CD4-positive, alpha-beta T cell treated with Interleukin-17A for 1 hour (primary cell): ENCODE measurements at places on chromosomes 6 and 20.

DNA sequence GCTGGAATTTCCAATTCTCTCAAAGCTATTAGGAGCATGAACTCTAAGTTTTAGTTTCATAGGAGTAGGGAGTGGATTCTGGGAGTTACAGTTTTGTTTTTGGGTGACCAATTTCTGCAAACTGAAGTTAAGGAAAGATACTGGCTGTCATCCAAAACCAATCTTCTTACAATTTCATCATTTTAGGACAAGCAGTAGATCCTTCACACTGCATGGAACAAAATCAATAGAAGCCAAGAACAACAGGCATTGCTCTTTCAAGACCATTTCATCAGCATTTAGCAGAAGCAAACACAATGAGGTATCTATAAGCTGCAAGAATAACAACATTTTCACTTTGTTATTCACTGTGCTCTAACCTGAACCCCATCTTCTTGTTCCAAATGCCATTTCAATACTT lies 173.0 kb downstream of the GMDS start:
- DNase-seq: no peak

DNA sequence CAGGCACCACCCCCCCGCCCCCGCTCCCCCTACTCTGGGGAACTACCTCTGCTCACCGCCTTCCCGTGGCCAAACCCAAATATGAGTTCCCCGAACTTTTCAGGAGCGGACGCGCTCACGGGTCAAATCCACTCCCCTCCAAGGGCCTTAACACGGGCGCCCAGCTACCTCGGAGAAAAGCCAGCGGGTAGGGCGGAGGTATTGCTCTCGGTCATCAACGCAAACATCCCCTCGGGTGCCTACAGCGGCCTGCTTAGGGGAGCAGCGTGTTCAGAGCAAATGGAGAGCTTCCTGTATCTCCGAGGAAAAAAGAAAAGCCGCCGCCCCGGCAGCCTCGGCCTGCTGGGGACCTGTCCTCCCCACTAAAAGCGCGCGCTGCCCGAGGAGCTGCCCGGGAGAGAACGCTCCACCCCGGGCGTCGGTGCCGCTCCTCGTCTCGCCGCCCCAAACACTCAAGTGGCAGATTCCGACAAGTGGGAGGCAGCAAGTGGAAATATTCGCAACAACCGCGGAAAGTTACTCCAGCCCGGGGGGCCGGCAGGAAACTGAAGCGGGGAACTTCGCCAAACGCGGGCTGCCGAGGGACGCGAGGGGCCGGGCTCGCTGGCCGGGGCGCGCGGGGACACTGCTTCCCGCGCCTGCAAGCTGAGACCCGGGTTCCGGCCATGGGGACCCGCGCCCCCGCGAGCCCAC lies 699 bp downstream of the PTPRT start:
- DNase-seq: no peak

DNA sequence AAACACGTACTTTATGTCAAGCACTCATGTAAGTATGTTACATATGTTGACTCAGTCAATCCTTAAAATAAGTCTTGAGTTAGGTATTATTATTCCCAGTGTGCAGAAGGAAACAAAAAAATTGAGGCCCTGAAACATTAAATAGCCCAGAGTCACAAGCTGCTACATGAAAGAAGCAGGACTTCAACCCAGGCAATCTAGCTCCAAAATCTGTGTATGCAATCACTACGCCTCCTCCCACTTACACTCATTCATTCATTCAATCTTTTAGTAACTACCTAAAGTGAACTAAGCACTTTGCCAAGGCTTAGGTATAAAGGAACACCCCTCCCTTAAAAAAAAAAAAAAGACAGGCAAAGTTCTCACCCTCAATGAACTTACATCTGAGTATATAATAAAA lies 9.3 kb downstream of the ARHGAP18 start:
- DNase-seq: no peak

GRCh38 chr6:11263291-11263775 lies 30.9 kb upstream of the NEDD9 start:
- DNase-seq: no peak

- DNase-seq: no peak
Measured at GRCh38 chr20:21394551-21394950, 2.8 kb downstream of the NKX2-4 start.

DNA sequence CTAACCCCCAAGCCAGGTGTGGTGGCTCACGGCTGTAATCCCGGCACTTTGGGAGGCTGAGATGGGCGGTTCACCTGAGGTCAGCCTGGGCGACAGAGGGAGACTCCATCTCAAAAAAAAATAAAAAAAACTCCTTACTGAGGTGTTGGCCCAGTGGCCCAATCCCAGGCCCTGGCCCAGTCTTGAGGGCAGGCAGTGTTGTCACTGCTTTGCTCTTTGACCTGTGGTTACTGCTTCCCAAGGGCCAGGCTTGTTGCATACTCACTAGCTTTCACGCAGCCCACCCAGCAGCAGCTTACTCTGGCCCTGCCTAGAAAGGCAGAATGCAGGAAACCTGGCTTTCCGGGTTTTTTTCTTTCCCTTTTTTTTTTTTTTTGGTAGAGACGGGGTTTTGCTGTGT lies 13.2 kb downstream of the CNPY3 start:
- no peak for DNase-seq

- DNase-seq: no peak
Measured at GRCh38 chr6:54737247-54737646, 109.3 kb upstream of the FAM83B start.

GRCh38 chr6:81487489-81487888 lies 265.0 kb downstream of the TENT5A start:
- no peak for DNase-seq

- no peak for DNase-seq
Measured at GRCh38 chr6:13689511-13690256, 22.0 kb downstream of the RANBP9 start.

DNA sequence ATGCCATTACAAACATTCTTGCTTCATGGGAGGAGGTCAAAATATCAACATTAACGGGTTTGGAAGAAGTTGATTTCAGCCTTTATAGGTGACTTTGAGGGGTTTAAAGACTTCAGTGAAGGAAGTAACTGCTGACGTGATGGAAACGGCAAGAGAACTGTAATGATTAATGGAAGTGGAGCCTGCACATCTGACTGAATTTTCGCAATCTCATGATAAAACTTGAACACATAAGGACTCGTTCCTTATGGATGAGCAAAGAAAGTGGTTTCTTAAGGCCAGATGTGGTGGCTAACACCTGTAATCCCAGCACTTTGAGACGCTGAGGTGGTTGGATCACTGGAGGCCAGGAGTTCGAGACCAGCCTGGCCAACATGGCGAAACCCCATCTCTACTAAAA lies 226.1 kb downstream of the BCAS1 start:
- no peak for DNase-seq

GRCh38 chr6:16487996-16488674 lies 249.7 kb downstream of the GMPR start:
- DNase-seq: peak; percentile 63

DNA sequence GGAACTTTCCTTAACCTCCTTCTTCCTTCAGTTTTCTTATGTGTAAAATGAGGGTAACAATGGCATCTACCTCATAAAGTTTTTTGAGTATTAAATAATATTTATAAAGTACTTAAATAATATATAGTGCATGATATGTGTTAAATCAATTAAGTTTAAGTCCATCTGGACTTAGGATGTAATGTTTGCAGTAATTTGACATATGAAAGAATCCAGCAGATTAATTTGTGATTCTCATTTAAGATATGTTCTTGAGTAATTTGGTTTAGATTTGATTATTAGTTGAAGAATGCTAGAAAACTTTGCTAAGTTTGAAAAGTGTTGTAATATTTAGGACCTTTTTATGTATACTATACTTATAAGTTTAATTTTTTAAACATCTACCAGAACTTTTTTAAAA lies 18.1 kb downstream of the KCTD20 start:
- no peak for DNase-seq

DNA sequence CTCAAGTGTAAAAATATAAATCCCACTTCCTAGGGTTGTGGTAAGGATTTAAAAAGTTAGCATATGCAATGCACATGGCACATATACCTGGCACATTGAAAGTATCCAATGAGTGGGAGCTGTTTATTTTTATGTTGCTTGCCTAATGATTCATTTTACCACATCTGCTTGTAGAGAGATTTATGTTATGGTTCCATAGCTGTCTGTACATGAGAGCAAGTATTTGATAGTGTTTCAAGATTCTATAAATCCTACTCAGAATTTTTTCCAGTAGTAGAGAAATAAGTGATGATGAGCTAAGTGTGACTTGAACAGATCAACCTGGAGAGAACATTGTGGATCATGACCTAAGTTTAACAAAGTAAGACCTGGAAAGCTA lies 125.3 kb upstream of the SPTLC3 start:
- no peak for DNase-seq

DNA sequence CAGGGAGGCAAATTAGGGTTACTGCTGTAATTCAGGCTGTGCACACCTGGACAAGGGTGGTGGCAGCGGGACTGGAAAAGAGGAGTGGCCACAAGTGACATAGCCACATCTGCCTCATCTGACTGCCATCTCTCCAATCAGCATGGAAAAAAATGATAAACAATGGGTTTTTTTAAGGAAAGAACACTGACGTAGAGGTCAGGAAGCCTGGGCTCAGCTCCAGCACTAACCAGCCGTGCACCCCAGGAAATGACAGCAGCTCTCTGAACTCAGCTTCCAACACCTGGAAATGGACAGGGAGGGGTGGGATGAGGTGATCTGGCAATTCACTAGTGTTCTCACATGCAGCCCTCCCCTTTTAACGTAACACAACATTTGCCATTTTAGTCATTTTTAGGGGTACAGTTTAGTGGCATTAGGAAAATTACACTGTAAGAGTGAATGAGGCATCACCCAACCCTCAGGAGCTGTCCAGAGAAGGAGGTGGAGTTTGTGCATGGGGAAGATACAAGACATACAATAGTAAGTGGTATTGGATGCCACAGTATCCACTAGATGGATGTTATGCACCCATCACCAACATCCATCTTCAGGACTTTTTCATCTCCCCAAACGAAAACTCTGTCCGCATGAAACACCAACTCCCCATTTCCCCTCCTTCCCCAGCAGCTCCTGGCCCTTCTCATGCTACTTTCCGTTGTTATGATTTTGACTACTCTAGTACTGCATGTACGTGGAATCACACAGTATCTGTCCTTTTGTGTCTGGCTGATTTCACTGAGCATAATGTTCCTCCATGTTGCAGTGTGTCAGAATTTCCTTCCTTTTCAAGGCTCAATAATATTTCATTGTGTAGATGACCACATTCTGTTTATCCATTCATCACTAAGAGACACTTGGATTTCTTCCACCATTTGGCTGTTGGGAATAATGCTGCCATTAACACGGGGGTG lies 215.5 kb upstream of the ECI2 start:
- DNase-seq: no peak

GRCh38 chr6:33784787-33785186 lies 4.1 kb downstream of the LEMD2 start:
- no peak for DNase-seq

DNA sequence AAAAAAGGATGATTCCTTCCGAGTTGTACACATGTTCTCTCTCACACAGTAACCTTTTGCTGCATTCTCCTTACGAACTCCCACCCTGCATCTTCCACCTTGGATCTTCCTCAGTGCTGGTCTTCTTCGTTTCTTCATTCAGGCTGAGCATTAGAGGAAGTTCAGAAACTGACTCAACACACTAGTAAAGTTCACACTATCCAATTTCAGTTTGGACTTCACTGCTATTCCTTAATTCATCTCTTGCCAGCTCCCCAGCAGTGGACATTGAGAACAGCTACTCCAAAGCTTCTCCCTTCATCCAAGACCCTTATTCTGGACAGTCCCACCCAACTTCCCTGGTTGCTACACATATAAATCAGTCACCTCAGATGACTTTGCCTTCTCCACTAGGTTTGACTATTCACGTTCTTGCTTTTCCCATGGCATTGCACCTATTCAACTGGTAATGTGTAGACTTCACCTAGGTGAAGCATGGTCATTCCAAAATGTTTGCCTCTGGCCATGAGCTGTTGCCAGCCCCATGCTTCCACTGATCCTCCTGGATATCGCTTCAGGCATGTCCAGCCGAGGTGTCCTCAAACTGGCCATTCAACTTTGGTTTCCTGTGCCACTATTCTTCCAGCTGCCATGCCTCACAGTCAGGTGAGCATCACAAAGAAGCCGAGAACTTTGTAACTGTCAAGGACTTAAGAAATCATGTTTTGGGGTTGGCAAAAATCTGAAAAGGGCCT lies 103.9 kb upstream of the EMILIN3 start:
- DNase-seq: no peak

- DNase-seq: no peak
Measured at GRCh38 chr6:133463790-133464189, 222.6 kb downstream of the EYA4 start.

DNA sequence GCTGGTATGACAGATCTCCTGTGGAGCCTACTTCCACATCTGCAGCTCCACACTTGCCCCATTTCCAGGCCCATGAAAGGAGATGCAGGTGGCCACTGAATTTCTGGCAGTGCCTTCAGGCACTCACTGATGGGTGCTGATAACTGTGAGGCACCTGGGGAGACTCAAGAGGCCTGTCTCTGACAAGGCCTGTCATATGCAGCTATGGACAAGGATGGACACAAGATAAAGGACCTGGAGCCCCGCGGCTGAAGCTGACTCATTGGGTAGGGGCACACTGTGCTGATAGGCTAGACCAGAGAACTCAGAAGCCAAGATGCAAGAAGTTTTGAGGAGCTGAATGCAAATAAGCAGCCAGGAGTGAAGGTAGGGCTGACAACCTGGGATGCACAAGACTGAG lies 81.0 kb upstream of the LRFN2 start:
- DNase-seq: no peak

DNA sequence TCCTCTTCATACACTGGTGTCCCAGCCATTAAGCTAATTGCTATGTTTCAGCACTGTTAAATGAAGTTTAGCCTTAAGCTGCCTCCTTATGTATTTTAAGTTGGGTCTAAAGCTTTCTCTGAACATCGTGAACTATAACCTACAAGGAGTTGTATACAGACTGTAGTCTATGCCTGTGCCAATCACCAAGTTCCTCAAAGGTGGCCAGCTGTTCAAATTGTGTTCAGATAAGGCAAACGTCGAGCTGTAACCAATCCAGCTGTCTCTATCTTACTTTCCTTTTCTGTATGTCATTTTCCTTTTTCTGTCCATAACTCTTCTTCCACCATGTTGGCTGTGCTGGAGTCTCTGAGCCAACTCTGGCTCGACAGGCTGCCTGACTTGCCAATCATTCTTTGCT lies 199.6 kb downstream of the OGFRL1 start:
- DNase-seq: no peak

DNA sequence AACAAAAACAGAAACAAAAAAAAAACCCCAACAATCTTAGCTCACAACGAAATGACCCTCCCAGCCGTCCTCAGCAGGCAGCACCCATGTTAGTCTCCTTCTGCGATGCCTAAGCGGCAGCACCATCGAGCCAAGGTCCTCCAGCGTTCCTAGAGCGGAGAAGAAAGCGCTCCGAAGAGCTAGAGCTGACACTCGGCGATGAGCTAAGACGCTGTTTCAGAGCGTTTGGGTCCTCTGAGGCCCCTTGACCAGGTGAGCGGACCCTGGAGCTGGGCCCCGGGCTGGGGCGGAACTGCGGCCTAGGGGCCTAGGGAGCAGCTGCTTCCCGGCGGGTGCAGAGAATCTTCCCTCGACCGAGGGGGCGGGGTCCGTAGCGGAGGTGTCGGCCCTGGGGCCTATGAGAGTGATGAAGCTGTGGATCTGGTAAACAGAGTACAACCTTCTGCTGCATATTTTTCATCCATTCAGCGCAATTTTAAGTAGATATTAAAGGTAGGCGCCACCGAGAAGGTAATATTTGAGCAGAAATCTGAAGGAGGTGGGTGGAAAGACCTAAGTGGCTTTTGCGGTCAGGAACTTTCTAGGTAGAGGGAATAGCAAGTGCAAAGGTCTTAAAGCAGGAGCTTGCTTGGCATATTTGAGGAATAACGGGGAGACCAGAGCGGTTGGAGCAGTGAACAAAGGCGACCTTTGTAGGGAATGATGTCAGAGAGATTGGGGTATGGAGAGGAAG lies at the start of gene ZSCAN26:
TSS of gene ZSCAN26 (plus strand) at position 182 of the 733 bp plus-strand sequence. CDS start 4,777 bp downstream, outside the sequence.
- DNase-seq: peak; percentile 92

GRCh38 chr6:40900791-40901190 lies 138.2 kb downstream of the UNC5CL start:
- DNase-seq: no peak
